ENCODE measurements at places on chromosomes 16 and 17.

GRCh38 chr16:1385232-1385631 is 29.3 kb downstream of the UNKL start:
- DNase-seq, result no peak

GRCh38 chr17:47731396-47731795 is 1.6 kb upstream of the TBX21 start:
- no peak for DNase-seq

DNA sequence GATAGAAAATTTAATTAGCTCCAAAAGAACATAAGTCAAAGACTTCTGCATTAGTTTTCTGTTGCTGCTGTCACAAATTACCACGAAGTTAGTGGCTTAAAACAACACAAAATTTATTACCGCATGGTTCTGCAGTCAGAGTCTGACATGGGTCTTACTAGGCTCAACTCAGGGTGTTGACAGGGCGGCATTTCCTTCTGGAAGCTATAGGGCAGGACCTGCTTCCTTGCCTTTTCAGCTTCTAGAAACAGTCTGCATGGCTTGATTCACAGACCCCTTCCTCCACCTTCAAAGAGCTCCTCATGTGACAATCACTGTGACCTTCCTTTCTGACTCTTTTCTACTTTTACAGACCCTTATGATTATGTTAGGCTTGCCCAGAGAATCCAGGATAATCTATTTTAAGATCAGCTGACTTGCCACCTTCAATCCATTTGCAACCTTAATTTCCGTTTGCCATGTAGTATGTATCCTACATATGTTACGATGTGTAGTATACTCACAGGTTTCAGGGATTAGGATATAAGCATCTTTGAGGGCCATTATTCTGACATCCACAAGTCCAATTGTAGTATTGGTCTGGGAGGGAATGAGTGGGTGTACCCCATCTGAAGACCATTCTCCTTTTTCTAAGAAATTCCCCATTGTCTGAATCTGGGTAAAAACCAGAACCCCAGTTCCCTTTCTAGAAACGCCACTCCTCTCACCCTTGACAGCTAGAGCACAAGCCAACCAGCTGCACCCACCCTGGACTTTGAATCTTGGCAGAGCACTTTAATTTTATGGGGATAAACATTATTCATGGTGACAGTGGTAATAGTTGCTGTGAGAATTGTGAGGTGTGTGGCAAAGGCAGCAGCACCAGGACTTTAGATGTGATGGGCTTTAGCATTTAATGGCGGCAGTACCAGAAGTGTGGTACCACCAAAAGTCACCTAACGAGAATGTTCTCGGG is 265.5 kb downstream of the KCNJ2 start:
- no peak for DNase-seq

- no peak for DNase-seq
Observed at GRCh38 chr17:28396635-28397239, 9.3 kb downstream of the SLC46A1 start.

DNA sequence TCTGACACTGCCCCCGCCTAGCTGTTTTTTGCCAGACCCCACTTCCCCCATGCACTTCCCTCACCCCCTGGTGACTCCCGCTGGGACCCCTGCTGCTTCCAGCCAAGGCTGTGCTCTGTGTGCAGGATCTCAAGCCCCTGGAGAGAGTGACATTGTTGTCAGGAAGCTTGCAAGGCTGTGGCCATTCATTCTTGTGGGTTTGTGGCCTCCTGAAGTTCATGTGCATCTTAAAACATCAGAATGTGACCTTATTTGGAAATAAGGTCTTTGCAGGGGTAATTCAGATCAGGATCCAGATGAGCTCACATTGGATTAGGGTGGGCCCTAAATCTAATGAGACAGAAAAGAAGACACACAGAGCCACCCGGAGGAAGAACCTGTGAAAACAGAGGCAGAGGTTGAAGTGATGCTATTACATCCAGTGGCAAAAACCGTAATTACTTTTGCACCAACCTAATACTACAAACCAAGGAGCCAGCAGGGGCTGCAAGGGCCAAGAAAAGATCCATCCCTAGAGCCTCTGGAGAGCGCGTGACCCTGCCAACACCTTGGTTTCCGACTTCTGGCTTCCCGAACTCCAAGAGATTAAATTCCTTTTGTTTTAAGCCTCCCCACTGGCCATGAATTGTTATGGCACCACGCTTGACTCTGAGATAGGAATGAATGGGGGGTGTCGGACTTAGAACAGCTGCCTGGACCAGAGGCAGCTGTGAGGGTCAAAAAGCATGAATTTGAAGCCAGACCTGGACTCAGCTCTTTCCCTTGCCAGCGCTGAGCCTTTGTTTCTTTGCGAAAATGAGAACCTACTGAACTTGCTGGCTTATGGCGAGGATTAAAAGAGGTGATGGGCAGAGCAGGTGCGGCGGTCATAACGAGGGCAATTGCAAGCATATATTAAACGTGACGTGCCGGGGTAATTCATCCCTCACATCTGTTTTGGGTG is 75.5 kb downstream of the BMERB1 start:
- DNase-seq, result no peak

GRCh38 chr17:6994118-6994598 is 1.7 kb upstream of the ALOX12 start:
- no peak for DNase-seq

- no peak for DNase-seq
Observed at GRCh38 chr17:68452724-68453290, 4.5 kb downstream of the WIPI1 start.

- DNase-seq, result no peak
Observed at GRCh38 chr17:58304750-58305486, 23.7 kb downstream of the TSPOAP1 start.

- no peak for DNase-seq
Observed at GRCh38 chr17:72076678-72077030, 44.2 kb upstream of the SOX9 start.

GRCh38 chr16:69276148-69277115 is 34.7 kb upstream of the VPS4A start:
- DNase-seq, result no peak

DNA sequence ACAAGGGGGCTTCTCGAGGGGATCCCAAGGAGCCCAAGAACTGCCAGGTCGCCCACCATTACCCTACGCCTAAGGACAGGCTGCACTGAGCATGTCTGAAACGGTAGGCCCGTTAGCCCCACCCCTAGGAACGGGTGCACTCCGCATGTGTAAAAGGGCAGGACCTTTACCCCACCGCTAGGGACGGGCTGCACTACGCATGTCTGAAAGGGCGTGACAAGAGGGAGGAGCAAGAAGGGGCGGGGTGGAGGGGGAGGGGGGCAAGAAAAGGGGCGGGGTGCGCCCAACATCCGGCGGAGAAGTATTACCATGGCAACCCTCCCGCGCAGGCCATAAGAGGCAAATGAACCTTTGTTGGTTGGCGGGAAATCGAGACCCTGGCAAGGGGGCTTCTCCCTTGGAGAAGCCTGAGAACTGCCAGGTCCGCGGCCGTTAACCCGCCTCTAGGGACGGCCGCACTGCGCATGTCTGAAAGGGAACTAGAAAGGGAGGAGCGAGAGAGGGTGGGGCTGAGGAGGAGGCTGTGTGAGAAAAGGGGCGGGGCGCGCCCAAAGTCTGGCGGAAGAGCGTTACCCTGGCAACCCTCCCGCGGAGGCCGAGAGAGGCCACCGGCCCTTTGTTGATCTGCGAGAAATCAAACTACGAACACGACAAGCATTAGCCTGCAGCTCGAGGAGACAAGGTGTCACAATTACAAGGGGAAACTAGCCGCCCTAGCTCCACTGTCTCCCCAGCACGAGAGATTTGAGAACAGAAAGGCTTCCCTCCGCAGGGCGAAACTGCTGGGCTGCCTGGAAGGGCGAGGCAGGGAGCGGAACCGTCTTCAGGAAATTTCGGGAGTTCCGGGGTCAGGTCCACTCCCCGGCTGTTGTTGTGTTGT is 2046.8 kb downstream of the TP53TG3F start:
- no peak for DNase-seq

DNA sequence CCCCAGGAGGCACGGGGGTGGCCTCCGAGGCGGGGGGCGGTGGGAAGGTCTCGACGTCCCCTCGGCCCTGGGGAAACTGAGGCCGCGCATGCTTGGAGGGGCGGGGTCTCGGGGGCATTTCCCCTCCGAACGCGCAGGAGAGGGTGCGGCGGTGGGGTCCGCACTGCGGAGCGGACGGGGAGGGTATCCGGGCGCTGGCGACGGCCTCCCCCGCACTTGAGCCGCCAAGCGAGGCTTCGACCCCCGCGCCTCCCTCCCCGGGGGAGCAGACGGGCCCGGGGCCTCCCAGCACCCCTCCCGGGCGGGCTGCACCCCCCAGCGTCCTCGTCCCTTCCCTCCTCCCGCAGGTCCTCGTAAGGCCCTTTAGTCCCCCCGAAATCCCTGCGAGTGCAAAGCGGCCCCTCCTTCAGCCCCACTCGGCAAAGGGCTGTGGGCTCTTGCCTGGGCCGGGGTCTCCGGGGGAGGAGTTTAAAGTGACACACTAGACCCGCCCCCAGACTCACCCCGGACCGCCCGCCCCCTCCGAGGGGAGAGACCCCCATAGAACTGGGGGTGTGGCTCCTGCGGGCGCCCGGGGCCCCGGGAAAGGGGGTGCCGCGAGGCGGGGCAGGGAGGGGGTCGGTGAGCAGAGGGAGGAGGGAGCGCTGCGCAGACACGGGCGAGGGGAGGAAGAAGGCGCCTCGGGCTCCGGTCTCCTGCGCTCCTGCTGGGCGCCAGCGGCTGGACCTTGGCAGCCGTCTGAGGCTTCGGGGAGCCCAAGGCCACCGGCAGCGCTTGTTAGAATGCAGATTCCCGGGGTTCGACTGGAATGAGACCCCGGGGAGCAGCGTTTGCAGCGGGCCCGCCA is 632 bp downstream of the BAIAP3 start:
- peak; percentile 42 for DNase-seq

- no peak for DNase-seq
Observed at GRCh38 chr17:80441133-80441578, 26.2 kb downstream of the ENDOV start.

DNA sequence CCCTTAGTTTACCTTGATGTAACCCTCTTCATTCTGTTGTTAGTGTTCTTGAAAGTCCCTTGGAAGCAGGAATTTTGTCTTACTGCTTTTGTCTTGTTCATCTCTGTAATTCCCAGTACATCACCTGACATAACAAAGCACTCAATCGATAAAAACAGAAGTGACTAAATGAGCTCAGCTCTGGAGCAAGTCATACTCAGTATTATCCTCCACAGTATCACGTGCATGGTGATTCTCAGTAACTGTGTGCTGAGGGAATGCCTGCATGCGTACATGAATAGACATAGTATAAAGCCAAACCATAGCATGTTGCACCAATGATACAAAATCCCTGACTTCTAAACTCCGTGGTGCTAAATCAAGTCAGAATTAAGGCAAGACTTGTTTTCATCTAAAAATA is 7.2 kb downstream of the KRT38 start:
- DNase-seq, result no peak

GRCh38 chr17:73464447-73464846 is 152.6 kb upstream of the CDC42EP4 start:
- DNase-seq, result no peak

- no peak for DNase-seq
Observed at GRCh38 chr16:85812031-85812807, 12.7 kb downstream of the COX4I1 start.

DNA sequence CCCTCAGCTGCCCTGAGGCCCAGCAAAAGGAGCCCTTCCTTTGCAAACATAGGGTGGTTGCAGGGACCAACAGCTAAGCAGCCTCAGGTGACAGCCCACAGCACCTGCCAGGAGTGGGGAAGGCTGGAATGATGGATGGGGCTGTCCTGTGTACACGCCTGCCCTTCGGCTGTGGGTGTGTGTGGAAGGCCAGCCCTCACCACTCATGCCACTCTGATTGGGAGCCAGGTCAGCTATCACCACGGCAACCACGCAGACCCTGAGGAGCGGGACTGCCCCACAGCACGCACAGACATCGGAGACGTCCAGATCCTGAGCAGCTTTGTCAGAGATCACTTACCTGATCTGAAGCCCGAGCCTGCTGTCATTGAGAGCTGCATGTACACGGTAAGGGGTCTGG is 11.9 kb downstream of the PIPOX start:
- no peak for DNase-seq

GRCh38 chr17:61490540-61490975 is 38.3 kb downstream of the TBX4 start:
- DNase-seq, result no peak

GRCh38 chr16:52577130-52577706 is 30.3 kb upstream of the TOX3 start:
- DNase-seq, result no peak

DNA sequence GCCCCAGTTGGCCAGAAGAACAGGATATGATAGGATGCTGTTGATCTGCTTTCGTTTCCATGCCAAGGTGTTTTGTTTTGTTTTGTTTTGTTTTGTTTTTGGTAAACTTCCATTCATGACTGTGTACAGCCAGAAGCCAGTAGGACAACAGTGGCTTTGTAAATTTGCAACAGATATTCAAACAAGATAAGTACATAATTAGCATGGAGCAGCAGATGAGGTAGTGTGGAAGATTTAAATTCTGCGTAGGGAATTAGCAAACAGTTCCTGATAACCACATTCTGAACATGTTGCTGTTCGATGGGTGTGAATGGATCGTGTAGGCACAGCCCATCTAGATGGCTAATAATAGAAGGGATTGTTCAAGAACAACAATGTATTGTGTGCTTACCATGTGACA is 1080.1 kb upstream of the RBFOX1 start:
- no peak for DNase-seq

GRCh38 chr16:74729783-74730683 is 29.4 kb upstream of the MLKL start:
- no peak for DNase-seq

DNA sequence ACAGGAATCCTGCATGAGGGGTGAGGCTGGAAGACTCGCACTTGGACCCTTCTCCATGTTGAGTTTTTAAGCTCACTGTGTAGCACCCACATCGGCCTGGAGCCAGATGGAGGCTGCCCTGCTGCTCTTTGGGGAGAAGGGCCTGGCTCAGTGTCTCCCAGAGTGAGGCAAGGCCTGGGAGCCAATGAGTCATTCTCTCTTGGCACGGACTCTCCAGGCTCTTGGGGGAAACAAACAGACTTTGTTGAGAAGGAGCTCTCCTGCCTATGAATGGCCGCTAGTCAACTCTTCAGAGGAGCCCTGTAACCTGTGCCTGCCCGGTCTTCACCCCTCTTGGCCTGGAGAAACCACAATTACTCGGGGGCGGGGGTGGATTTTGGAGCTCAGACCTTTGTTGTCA is 50.8 kb upstream of the MAF start:
- no peak for DNase-seq

- DNase-seq, result no peak
Observed at GRCh38 chr16:2388875-2389433, 40.3 kb upstream of the CCNF start.

DNA sequence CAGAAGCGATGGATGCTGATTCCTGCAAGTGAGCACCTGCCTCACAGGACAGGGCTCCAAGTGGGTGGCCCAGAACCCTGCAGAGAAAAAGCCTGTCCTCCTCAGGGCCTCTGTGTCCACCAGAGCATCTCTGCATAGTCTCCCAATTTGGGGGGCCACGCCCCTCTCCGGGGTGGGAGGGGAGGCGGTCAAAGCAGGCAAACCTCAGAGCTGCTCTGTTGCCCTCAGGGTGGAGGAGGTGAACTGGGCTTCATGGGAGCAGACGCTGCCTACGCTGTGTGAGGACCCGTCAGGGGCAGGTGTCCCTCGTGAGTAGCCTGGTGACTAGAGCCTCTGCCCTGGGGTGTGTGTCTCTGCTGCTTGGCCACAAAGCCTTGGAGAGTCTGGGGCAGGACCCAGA is 19.3 kb downstream of the TRPV2 start:
- no peak for DNase-seq

All from brain (organoid and tissue), 16 donors.